NCI-H1105 (cell line): ENCODE measurements at places on chromosomes 7 and 10.

DNA sequence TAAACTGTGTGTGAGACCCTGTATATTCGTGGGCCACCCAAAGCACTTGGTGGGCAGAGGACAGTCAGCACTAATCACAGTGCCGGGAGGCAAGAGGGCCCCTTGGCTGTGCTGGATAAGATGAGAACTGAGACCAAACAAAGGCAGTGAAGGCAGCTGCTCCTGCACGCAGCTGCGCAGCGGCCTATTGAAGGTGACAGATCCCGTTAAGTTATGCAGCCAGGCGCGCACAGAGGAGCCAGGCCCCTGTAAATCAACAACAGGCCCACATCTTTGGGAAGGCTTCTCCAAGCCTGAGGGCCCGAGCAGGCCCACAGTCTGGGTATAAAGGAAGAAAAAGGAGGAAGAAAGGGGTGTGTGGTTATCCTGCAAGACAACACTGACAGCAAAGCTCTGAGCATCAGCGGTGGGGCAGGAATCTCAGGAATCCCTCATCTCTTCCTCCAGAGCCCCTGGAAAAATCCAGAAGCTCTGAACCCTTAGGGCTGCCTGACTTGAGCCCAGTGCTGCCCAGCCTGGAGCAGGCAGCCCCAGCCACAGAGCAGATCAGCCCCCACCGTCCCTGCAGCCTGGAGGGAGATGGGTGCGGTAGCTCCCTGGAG, 154.2 kb downstream of the ARHGAP12 start:
- DNase-seq = no peak

GRCh38 chr10:124906551-124907001, 35.3 kb upstream of the ZRANB1 start:
- DNase-seq = no peak

GRCh38 chr7:95365151-95365550, 31.0 kb downstream of the PON3 start:
- no peak for DNase-seq

DNA sequence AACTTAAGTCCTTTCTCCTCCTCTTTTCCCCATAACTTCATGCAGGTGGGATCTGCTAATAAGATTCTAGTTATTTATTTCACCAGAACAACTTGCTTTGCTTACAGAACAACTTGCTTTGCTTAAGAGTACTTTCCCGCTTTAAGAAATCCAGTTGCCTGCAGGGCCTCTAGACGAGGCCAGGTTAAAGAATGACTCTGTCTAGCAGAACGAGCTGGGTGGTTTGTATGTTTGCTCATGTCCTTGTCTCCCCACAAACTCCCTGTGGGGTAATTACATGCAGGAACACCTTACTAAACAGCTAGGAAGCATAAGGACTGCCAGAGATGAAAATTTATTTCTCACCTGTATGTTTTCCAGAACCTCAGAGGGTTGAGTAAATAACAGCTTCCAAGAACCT, 8.8 kb upstream of the FZD8 start:
- no peak for DNase-seq

DNA sequence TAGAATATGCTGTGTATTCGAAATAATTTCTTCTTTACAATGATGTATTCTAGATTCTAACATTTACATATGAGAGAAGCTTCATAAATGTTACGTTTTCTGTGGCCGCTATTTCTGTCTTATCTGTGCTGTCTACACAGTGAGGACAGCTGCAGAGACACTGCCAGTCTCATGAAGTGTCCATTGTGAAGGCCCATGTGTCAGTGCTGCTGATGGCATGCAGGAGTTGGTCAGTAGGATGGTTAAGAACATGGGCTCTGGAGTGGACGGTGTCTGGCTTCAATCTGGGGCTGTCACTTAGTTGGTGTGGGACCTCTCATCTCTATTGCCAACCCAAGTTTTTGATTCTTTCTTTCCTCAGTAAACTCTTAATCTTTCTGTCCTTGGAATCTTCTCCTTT, 137.3 kb downstream of the SDK1 start:
- DNase-seq = no peak
